ENCODE measurements at places on chromosomes 4 and X.

- DNase-seq = peak; percentile 84
These were observed 2.4 kb upstream of the SH3KBP1 start for GRCh38 chrX:19889582-19890342.

GRCh38 chrX:15646543-15646942 lies 18.1 kb downstream of the CLTRN start:
- no peak for DNase-seq

DNA sequence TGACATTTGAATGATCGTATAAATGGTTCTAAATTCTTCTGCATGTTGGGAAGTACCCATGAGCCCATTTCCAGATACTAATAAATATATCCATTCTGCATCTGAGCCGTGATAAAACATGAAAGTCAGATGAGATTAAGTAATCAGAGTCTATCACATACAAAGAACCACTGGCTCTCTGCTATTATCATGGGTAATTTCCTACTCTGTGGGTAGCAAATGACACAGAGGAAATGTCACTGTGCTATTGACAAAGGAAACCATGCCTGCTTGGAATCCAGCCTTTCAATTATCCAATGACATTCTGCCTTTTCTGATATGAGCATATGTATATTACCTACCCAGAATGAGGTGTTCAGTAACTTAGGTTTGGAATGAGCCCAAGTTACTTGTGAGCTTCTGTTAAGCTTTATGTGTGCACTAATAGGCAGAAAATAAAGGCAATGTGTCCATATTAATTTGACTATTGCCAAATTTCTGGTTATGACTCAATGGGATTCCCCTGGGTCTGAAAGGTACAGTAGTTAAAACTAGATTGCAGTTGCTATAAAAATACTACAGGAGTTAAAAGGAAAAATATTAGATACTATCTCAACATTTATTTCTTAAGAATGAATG lies 238.7 kb upstream of the KCNIP4 start:
- peak; percentile 45 for DNase-seq

GRCh38 chrX:106734827-106735226 lies 8.3 kb downstream of the RNF128 start:
- DNase-seq = peak; percentile 30

GRCh38 chrX:76148753-76149152 lies 24.1 kb upstream of the PBDC1 start:
- DNase-seq = peak; percentile 42

- no peak for DNase-seq
These were observed 41.1 kb upstream of the ACSL4 start for GRCh38 chrX:109774136-109774535.

DNA sequence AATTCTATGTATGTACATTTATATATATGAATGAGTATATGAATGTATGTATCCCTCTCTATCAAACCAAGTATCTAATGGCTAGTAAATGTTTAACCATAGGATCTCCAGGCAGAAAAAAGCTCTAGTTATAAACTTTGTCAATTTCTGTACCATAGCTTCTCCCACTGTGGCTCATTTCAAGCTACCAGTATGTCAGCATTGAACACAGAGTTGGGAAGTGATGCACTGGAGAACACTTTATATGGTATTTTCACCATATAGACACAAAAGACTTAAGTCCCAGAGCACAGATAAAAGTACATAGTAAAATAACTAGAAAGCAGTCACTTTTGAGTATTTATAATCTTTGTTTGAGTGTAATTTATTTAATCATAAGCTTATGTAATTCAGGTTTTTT lies 53.9 kb upstream of the ATP8A1 start:
- DNase-seq = no peak

DNA sequence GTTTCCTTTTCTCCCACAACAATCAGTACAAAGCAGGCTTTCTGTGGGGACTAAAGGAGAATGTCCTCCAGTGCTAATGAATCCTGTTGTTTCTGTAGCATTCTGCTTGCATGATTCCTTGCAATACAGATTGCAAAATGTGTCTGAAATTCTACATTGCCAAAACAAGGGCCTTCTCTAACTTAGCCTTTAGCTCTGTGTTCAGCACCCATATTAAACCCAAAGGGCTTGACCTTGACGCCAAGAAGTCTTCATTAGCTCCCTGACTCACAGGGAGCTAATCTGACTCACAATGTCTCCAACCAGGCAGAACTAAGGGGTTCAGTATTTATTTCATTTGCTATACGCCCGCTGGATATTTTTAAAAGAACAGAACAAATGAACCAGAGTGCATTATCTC lies 241.4 kb upstream of the CLNK start:
- peak; percentile 61 for DNase-seq
